GM12892 (cell line): ENCODE measurements at places on chromosomes 12 and 14.
A peak's percentile ranks its signal among the peaks of the same experiment; 100 is the strongest.

DNA sequence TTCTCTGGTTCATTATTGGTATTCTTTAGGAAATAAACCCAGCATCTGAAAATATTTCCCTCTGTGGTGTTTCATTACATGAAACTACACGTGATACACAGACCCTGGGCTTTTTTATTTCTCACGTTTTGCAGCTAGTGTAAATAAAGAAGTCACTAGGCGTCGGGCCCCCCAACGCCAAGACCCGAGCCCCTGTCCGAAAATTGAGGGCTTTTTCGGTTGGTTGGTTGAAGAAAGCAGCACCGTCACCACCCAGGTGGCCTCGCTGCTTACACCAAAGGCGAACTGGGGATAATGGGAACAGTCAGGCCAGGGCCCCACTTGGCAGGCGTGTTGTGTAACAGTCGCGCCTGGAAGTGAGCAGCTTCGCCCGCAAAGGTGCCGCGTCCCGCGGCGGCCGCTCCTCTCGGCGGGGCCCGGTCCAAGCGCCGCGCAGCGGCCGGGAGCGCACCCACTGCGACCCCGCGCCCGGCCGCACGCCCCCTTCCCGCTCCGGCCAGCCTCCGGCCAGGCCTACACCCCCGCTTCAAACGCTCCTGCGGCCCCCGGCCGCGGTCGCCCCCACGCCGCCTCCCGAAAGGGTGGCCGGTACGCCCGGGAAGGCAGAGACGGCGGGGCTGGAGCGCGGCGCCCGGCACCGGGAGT lies 1.2 kb downstream of the DUSP16 start:
- no peak for DNase-seq

GRCh38 chr12:98770230-98770629 lies 125.1 kb downstream of the APAF1 start:
- no peak for DNase-seq

DNA sequence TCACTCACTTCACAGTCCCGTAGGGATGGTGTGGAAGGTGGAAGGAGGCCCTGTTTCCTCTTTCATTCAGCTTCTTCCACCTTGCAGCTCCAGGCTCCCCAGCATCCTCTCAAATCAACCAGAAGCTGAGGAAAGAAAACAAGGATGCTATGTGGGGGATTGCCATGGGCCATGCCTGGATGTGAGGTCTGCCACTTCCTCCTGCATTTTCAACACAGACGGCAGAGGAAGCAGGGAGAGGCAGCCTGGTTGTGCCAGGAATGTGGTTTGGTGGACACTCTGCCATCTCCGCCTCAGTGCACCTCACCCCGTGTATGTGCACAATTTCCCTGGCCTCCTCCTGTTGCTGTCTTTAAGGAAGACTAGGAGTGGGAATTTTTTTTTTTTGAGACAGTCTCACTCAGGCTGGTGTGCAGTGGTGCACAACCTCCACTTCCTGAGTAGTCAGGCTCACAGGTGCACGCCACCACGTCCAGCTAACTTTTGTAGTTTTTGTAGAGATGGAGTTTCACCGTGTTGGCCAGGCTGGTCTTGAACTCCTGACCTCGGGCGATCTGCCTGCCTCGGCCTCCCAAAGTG lies 99.2 kb downstream of the SLC15A4 start:
- no peak for DNase-seq

DNA sequence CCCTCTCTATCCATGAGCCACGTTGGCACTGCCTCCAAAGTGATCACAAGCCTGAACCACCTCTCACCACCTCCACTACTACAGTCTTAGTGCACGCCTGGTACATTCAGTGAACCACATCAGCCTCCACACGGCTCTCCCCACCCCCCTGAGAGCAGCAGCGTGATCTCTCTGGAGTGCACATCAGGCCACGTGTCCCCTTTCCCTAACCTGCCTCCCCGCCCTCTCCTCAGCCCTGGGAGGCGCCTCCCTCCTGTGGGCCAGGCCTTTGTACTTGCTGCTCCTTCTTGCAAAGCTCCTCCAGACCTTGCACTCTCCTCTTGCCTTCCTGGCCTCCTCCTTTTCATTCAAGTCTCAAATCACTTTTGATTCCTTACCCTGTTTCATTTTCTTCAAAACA lies 49.8 kb downstream of the SLC6A12 start:
- DNase-seq, result no peak

- no peak for DNase-seq
Measured at GRCh38 chr12:22409377-22410164, 75.1 kb upstream of the ST8SIA1 start.

DNA sequence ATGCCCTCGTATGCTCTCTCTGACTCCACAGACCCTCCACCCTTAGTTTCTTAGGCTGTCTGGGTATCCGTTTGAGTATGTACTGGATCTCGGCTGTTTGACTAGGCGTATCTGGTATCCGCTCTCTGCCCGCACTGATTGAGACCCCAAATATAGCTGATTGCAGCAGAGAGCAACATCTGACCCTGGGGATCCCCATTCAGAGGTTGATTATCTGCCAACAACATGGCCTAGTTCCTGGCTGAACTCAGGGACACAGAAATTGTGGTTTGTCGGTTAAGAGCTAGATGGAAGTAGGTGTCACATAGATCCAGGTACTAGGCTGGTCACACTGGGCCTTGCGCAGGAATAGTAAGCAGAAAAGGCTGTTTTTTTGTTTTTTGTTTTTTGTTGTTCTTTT lies 359.9 kb downstream of the FUT8 start:
- DNase-seq, result no peak

DNA sequence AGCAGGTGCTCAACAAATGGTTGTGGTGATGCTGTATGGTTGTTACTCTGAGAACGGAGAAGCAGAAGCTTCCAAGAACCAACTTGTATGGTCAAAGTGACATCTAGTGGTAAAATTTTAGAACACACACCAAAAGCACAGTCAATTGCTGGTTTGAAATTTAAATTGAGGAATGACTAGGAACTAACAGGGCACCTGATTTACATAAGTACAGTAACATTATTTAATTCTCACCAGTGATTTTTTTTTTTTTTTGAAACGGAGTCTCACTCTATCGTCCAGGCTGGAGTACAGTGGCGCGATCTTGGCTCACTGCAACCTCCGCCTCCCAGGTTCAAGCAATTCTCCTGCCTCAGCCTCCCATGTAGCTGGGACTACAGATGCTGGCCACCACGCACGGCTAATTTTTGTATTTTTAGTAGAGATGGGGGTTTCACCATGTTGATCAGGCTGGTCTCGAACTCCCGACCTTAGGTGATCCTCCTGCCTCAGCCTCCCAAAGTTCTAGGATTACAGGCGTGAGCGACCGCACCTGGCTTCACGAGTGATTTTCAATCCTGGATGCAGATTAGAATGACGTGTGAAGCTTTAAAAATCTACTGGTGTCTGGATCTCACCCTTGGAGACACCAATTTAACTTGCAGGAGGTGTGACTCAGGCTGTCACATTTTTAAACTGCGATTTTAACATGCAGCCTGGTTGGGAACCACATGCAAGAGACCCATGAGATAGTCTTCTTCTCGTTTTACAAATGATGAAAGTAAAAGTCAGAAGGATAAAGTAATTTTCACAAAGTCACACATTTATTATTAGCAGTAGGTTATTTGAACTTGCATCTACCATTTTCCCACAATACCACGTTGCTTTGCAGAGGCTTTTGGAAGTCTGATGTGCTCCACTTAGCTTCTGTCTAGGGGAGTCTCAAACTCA lies 14.1 kb upstream of the NUMB start:
- DNase-seq, result no peak

DNA sequence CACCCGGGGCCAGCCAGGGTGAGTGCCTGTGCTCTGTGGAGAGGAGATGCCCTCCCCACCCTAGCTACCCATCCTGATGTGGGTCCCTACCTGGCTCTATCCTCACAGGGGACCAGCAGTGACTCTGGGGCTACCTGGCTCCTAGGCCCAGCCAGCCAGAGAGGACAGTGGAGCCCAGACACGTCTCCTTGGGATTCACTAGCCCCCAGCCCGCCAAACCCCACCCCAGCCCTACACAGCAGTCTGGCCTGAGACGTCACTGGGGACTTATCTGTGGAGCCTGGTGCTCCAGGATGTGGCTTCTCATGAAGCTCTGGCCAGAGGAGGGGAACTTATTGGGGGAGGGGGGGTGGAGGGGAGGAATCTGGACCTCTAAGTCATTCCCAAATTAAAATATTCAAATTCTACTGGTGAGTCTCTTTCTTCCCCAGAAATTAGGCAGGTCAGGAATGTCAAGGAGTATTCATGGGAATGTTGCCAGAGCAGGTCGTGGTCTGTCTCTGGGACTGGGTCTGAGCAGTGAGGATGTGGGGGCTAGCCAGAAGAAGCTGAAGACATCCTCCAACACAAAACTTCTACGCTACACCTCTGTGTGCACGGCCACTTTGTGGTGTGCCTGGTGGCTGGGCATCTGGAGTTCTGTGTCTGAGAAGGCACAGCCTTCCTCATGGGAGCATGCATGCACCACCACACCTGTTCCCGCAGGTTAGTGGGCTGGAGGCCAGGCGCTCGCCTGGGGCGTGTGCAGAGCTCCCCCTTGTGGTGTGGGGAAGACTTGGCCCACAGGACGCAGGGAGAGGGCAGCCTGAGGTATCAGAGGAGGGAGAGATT lies 2.7 kb downstream of the CMTM5 start:
- DNase-seq, result peak; percentile 82

GRCh38 chr12:11542599-11542998 lies 106.9 kb upstream of the ETV6 start:
- no peak for DNase-seq

DNA sequence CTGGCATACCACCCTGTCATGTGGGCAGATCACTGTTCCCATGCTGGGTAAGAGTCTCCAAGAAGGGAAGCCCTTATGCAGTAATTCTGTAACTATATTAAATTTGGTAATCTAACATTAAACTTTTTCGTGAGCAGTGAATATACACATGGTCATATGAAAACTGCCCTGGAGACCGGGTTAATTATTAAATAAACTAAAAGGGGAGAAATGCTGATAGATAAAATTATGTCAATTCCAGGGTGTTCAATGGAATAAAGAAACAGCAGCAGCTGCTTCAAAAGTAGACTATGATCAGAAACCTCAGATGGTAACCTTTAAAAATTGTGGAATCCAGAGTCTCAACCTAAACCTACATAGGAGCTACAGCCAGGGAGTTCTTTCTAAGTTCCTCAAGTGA lies 100.0 kb downstream of the PAWR start:
- no peak for DNase-seq

DNA sequence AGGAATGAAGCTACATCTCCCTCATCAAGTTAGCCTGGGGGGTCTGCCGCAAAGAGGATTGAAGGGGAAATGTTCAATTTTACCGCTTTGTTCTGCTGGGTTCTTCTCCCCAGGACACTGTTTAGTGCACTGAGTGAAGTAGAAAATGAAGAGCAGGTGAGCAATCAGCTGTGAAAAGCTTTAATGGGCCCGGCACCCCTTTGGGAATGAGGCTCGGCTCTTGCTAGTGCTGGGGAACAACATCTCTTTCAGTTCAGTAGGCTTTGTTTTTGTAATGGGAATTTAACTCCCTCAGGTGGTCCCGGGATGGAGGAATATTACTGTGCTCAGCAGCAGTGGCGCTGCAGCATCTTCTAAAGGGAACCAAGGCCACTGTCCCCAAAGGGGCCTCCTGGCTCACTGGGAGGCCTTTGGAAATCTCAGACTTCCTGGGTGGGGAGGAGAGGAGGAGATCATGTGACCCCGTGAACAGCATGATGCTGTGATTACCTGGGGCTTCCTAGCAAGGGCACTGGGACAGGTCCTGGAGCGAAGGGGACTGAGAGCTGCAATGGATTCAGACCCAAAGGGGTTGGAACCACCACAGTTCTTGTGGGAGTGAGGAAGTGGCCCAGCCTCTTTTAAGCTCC lies 85.2 kb upstream of the MAX start:
- DNase-seq, result no peak
